ENCODE measurements at places on chromosomes 6 and 20.

- DNase-seq, result no peak
Observed at GRCh38 chr6:159680104-159680503, 12.9 kb downstream of the SOD2 start.

DNA sequence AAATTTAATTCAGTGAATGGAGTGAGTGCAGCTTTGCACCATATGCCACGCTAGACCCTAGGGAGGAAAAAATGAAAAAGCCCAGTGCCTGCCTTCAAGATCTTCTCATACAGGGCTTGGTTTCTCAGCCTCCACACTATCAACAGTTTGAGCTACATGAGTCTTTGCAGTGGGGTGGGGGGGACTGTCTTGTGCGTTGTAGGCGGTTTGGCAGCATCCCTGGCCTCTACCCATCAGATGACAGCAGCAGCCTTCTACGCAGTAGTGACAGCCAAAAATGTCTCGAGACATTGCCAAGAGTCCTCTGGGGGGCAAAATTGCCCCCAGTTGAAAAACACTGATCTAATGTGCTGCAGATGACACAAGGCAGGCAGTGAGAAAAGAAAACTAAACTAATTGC is 6.2 kb downstream of the CDH22 start:
- DNase-seq, result no peak

DNA sequence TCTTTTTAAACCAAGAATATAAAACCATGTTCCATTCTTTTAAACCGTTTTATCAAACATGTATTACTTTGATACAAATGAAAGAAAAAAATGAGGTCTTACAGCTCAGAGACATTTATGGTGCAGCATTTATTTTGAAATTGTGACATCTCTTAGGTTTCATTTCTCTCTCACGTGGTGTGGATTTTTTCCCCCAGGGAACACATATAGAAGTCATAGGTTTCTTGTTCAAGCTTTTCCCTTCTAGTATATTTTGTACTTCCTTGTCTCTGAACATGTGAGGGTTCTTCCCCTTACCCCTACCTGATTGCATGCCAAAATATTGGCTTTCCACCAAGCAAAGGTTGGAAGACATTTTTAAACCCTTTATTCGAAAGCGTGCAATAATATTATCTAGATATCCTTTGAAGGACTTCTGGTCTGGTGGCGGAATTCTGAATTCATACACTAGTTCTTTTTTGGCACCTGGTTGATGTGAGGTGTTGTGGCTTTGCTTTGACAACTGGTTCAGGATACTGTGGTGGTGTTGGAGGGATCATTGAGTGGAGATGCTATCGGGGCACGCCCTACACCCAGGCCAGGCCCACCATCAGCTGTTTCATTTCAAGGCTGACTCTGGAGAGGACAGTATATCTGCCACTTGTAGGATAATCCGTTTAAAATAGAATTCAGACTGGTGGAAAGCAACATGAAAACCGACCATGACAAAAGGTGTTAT is 5.6 kb upstream of the FAM50B start:
- DNase-seq, result no peak

GRCh38 chr6:137856138-137856898 is 10.7 kb upstream of the TNFAIP3 start:
- no peak for DNase-seq

GRCh38 chr6:112188906-112189305 is 65.5 kb downstream of the LAMA4 start:
- no peak for DNase-seq

- no peak for DNase-seq
Observed at GRCh38 chr6:112683926-112684325, 336.8 kb downstream of the RFPL4B start.

GRCh38 chr20:24702501-24703283 is 233.3 kb downstream of the SYNDIG1 start:
- DNase-seq, result no peak

DNA sequence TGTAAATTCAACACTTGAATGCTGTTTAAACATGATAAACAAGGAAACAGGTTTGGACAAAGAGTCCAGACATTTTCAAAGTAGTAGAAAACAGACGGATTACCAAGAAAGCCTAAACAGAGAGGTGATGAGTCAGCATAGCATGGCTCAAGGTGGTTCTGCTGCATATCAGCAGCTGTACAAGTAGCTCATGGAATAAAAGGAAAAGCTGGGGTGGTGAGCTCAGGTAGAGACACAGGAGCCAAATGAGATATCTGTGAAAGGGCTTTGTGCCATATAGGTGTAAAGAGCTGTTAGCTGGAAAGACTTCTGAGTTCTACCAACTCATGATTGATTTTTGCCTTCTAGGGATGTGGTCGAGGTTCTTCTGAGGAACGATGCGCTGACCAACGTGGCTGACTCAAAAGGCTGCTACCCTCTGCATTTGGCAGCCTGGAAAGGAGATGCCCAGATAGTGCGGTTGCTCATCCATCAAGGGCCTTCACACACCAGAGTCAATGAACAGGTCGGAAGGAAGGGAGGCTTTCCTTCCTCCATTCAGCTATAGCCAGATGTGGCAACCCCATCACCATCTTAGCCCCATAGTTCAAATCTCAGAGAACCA is 80.7 kb downstream of the ANKS1A start:
- DNase-seq, result no peak

DNA sequence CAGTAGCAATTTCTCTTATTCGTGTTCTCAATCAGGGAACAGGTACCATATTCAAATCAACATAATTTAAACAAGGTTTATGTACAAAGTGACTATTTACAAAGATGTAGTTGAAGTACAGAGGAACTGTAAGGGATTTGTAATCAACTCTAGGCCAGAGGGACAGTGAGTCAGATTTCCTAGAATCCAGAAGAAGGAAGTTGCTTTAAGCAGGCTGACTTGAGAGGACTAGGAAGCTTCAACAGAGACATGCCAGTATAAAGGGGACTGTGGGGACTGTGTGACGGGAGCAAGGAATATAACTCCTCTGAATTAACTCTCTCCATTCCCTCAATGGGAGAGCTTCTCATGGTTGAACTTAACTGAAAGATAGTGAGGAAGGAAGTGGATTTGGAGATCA is 427.4 kb upstream of the JAG1 start:
- DNase-seq, result no peak

GRCh38 chr6:7992002-7992815 is 72.0 kb downstream of the BLOC1S5 start:
- DNase-seq, result no peak

GRCh38 chr20:3595541-3595940 is 67.7 kb downstream of the GFRA4 start:
- no peak for DNase-seq

- peak; percentile 86 for DNase-seq
Observed at GRCh38 chr6:157269261-157269794, 54.0 kb downstream of the TMEM242 start.

DNA sequence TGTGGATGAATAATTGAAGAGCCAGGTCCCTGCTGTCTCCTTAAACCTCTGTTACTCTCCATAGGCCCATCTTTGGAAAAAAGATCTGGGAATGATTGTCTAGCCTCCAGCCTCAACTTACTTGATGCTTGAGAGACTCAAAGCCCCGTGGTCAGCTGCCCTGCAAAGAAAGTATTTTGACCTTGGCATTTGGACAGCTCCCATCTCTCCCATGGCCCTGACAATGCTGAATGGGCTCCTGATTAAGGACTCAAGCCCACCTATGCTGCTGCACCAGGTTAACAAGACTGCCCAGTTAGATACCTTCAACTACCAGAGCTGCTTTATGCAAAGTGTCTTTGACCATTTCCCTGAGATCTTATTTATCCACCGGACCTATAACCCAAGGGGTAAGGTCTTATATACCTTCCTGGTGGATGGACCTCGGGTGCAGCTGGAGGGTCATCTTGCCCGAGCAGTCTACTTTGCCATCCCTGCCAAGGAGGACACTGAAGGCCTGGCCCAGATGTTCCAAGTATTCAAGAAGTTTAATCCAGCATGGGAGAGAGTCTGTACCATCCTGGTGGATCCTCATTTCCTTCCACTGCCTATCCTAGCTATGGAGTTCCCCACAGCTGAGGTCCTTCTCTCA is 1.6 kb downstream of the ZSWIM1 start:
- no peak for DNase-seq

DNA sequence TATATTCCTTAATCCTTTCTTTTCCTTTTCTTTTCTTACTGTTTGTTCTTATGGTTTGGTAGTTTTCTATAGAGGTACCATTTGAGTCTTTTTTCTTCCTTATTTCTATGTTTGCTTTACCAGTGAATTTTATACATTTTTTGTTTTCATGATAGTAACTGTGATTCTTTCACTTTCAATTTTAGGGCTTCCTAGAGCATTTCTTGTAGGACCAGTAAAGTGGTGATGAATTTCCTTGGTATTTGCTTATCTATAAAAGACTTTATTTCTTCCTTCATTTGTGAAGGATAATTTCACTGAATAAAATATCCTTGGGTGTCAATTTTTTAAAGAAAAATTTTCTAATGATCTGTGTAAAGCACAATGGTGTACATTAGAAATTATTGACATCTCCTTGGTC is 637.4 kb downstream of the CD109 start:
- DNase-seq, result no peak

DNA sequence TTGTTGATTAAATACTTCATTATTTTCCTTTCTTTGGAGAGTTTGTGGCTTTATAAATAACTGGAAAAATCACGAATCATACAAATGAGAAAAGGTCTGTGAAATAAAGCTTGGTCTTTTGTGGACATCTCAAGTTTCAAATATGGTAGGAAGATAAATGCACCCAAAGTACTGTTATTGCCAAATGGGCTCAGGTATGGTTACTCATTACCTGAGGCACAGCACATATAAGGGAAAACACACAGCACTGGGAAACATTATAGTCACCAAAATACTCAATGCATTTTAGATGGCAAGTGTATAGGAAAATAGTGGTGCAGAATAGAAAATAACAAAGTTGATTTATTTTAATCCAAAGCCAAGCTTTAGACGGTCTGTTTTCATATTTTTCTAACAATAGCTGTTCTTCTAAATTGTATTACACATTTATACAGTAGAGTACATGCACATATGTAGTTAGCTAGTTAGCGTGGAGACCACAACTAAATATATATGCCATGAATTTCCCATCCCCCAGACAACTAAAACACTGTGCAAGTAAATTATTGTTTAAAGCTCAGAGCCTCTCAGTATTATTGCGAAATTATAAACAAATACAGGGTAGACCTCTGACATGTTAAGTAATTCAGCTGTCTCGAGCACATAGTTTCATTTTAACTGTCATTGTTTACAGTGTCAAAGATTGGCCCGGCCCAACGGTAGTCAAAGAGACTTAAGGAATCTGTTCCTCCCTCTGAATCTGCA is 336.0 kb downstream of the SYNE1 start:
- no peak for DNase-seq

- no peak for DNase-seq
Observed at GRCh38 chr6:151733680-151734320, 73.7 kb upstream of the ESR1 start.

GRCh38 chr6:52503851-52504781 is 72.7 kb downstream of the TRAM2 start:
- no peak for DNase-seq

DNA sequence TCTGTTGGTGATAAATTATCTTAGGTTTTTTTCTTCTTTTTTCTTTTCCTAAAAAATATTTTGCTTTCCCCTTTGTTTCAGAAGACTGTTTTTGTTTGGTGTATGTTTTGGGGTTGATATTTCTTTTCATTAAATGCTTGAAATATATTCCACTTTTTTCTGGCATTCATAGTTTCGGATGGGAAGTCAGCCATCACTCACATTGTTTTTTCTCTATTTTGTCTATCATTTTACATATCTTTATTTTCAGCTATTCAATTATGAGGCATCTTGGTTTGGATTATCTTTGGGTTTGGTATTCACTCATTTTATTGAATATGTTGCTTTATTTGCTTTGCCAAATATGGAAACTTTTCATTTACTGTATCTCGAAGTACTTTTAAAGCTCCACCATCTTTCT is 600.5 kb upstream of the EYS start:
- DNase-seq, result no peak

DNA sequence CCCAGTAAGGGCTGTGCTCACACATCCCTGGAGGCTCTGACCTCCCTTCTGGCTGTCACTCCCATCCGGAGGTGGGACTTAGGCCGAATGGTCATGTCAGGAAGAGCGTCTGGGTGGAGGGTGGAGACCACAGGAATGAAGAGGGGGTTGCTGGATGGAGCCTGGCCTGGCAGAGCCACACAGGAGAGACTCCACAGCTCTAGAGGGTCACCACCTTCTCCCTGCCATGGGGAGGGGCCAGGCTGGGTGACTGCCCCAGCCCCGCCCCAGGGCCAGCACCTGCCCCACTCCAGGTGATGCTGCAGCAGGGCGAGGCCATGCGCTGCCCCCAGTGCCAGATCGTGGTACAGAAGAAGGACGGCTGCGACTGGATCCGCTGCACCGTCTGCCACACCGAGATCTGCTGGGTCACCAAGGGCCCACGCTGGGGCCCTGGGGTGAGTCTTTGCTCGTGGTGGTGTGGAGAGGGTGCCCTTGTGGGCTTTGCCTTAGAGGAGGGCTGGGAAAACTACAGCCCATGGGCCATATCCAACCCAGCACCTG is 20.6 kb downstream of the RBCK1 start:
- no peak for DNase-seq

GRCh38 chr6:16396497-16397319 is 158.3 kb downstream of the GMPR start:
- no peak for DNase-seq

- no peak for DNase-seq
Observed at GRCh38 chr6:2782825-2783187, 17.6 kb downstream of the WRNIP1 start.

GRCh38 chr6:56480246-56480645 is 162.4 kb downstream of the DST start:
- DNase-seq, result no peak

DNA sequence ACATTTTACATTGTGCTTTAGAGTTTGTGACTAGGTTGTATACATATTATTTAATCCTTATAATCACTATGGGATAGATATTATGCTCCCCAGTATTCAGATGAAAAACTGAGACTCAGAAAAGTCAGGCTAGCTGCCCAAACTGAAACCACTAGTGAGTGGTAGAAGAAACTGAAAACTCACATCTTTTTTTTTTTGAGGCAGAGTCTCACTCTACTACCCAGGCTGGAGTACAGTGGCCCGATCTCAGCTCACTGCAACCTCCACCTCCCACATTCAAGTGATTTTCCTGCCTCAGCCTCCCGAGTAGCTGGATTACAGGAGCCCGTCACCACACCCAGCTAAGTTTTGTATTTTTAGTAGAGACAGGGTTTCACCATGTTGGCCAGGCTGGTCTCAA is 22.2 kb downstream of the RNF24 start:
- no peak for DNase-seq

DNA sequence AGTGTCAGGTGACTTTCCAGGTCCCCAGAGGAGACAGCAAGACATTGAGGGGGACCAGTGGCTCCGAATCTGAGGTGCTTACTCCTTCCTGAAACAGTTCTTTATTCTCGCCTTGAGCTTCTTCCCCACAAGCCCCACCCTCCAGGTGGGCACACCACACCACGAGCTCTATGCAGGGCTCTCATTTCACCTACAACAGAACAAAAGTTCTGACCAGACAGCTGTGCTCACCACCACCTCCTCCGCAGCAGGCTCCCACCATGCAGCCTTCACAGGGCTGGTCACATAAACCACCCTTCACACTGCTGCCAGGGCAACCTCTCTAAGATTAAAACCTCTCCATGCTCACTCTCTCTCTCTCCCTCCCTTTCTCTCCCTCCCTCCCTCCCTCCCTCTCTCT is 384.5 kb upstream of the ARID1B start:
- no peak for DNase-seq

GRCh38 chr20:10180651-10181235 is 37.9 kb upstream of the SNAP25 start:
- DNase-seq, result no peak

- no peak for DNase-seq
Observed at GRCh38 chr20:61739832-61740118, 325.9 kb downstream of the TAF4 start.
